ENCODE measurements at places on chromosomes 12 and 14.
A peak's percentile ranks its signal among the peaks of the same experiment; 100 is the strongest.

DNA sequence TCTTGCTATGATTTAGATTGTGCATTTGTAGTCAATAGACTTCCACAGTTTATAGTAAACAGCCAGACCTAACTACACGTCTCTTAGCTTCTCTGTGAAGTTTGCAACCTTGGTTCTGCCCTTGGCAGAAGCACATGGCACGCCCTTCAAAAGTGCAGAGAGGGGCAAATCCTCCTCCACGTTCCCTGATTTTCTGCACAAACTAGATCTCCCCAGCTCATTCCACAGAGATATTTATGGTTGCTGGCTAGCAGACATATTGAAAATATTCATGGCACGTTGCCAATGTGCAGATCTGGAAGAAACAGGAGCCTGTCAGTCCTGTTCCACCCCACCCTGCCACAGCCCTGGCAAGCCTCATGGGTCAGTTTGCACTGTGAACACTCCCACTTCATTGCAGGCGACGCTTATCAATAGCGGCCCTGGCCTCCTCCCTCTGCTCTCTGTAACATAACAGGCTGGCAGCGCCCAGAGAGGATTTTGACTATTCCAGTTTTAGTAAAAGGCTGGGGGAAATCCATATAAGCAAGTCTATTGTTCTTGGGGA is 6.5 kb upstream of the LGALS3 start:
- peak; percentile 14 for DNase-seq

- DNase-seq, result no peak
These were observed 37.1 kb downstream of the LRRK2 start for GRCh38 chr12:40261937-40262336.

GRCh38 chr14:56149995-56150394 is 31.8 kb downstream of the PELI2 start:
- DNase-seq, result no peak

DNA sequence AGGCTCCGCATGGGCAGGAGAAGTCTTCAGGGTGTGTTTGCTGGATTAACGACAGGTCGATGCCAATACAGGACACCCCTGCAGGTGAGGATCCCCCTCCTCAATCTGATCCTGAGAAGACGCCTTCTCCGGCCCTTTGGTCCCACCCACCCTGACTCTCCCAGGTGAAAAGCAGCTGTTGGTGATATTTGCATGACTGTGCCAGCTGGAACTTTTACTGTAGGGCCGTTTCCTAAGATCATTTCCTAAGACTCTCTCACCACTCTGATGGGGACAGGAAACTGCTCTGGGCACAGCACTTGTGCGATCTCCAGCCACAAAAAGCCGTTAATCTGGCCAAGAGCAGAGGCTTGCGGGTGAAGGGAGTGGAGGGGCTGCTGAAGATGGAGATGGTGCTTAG is 16.8 kb upstream of the EIF5 start:
- peak; percentile 92 for DNase-seq

- DNase-seq, result peak; percentile 43
These were observed 117.6 kb upstream of the TMCC3 start for GRCh38 chr12:94767956-94768355.

- no peak for DNase-seq
These were observed 493.6 kb downstream of the PCNX1 start for GRCh38 chr14:71400871-71401321.

- no peak for DNase-seq
These were observed 9.7 kb upstream of the HCAR1 start for GRCh38 chr12:122740351-122740750.

GRCh38 chr14:24332268-24332993 is 2.4 kb downstream of the ADCY4 start:
- DNase-seq, result peak; percentile 35

DNA sequence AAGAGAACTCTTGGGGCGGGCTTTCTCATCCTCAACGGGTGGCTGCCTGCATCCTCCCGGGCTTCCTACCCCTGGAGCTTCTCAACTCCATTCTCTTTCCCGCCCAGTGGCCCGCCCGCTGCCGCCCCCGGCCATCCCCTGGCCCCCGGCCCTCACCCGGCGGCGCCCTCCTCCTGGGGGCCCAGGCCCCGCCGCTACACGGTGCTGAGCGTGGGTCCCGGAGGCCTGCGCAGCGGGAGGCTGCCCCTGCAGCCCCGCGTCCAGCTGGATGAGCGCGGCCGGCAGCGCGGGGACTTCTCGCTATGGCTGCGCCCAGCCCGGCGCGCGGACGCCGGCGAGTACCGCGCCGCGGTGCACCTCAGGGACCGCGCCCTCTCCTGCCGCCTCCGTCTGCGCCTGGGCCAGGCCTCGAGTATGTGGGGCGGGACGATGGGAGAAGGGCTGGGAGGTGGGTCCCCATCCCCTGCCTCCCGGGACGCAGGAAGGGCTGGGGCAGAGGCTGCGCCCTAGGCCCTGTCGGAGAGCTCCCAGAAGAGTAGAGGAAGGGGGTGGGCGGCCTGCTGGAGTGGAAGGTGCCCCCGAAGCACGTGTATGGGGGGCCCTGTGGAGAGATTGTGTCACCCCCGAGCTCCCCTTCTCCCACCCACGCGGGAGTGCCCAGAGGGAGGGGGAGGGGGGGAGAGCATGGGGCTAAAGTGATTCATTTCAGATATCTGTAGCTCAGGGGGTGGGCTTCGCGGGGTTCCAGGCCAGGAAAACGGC is 1.5 kb downstream of the LAG3 start:
- peak; percentile 4 for DNase-seq

GRCh38 chr12:10661338-10661737 is 12.5 kb downstream of the STYK1 start:
- no peak for DNase-seq

- no peak for DNase-seq
These were observed 195.0 kb downstream of the PHLDA1 start for GRCh38 chr12:75836533-75836932.

GRCh38 chr12:20011200-20011599 is 357.1 kb upstream of the PDE3A start:
- no peak for DNase-seq

DNA sequence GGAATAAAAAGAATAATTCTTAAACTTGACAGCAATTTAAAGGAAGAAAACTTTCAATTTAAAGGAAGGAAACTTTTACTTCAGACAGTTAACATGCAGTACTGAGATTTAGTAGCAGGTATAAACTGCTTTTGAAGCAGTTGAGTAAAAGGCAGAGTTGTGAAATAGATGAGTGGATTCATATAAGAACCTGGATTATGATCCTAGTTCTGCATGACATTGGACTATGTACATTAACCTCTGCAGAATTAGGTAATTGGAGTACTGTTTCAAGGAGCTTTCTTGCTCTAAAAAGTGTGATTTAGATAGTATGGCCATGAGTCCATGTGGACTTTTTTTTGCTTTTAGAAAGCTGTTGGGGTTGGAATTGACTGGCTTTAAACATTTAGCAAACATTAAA is 29.7 kb downstream of the ATP2A2 start:
- DNase-seq, result no peak

DNA sequence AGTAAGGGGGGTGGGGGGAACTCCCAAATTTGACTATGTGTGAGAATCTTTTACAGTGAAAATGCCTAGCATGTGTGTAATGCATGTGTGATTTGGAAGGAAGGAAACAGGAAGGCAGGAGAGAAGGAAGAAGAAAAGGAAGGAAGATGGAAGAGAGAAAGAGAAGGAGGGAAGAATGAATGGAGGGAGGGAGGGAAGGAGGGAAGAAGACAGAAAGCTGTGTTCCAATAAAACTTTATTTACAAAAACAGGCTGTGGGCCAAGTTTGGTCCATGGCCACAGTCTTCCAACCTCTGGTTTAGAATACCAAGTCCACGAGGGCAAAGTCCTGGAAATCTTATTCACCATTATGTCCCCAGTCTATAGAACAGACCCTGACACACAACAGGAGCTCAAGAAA is 278.9 kb downstream of the KSR2 start:
- DNase-seq, result no peak

DNA sequence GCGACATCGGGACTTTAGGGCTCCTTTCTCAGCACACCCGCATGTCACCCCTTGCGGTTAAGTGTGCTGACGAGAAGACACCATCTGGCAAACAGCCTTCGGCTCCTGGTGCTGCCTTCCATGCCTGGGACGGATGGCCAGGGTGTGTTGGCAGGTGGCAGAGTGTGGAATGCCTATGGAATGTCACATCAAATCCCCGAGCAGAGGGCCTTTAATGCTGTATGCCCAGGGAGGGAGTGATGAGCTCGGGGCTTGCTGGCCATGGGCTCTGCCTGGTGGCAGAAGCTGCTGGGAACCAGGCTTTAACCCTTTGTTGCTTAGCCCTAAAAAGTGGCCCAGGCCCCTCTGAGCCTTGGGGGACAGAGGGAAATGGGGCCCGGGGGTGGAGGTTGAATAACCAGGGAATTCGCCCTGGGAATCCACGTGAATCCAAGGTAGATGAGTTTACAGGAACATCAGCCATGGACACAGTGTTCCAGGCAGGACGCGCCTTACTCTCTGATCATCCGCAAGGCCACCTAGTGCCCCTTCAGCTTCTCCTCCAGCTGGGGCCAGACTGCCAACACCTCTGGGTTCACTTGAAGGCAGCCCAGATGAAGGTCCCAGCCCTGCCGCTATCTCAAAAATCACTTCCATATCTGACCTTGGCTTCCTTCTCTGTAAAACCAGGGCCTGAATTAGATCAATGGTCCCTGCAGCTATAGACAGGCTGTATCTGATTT is 17.4 kb downstream of the FAM181A start:
- no peak for DNase-seq

- no peak for DNase-seq
These were observed 68.4 kb downstream of the GALNT16 start for GRCh38 chr14:69328317-69328716.

DNA sequence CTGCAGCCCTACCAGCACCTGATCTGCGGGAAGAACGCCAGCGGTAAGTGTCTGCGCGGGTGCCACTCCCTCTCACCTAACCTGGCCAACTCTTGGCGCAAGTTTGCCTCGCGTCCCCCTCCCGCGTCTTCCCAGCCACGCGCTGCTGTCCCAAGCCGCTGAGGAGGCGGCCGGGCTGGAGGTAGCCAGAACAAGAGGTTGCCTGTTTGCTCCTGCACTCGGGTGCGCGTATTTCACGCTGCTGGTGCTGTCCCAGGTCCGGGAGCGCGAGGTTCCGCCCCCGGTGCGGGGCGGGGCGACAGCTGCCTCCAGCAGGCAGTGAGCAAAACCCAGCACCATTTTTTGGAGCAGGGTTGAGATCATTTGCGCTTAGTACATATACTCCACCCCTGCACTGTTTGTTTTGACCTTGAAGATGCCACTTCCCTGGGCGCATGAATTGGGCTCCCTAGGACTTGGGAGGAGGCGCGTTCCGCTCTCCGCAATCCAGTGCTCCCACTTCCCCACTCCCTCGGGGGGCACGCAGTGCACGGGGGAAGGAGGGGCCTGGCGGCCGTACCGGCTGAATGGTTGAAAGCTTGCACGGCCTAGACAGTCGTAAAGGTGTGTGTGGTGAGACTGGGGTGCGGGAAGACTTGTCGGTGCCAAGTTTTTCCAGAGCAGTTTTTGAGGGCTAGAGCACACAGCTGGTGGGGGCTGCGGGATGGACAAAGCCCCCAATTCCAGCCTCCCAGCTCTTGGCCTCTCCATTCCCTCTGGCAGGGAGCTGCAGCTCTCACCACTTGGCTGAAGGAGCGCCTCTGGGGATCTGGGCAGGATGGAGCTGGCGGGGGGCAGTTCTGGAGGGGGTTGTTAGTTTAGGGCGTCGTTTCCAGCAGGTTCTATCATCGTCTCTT is 226.9 kb upstream of the CRY1 start:
- DNase-seq, result no peak

- peak; percentile 42 for DNase-seq
These were observed 60.7 kb downstream of the SLC6A12 start for GRCh38 chr12:153080-153746.

GRCh38 chr12:14824012-14824634 is 10.1 kb upstream of the SMCO3 start:
- no peak for DNase-seq

DNA sequence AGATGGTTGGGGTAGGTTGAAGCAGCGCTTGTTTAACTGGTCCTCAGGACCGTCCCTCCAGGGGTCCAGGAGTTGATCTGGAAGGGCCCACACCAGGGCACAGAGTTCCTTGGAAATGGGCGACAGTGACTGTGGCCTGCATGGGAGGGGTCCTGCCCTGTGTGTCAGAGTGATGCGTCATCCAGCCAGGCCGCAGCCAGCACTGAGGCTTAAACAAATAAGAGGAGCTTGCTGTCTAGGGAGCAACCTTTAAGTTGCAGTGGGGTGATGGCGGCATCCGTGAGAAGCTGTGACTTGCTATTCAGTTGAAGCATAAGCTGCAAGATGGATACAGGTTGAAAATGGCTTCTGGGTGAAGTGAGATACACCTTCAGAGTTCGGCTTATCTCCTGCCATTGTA is 20.2 kb downstream of the DCAF4 start:
- no peak for DNase-seq

DNA sequence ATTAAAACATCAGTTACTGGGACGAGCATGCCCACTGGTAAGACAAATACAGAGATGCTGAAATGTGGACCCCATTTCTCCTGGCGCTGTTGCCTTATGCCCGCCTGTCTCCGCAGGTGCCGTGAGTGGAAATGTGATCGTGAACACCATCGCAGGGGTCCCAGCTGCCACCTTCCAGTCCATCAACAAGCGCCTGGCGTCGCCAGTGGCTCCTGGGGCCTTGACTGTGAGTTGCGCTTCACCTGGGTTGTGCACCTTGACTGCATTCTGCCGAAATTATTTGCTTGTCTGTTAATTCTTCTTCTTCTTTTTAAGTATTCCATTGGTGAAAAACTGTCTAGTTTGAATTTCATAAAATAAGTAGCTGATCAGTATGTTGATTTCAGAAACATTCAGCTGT is 89.1 kb downstream of the DDX51 start:
- DNase-seq, result no peak

DNA sequence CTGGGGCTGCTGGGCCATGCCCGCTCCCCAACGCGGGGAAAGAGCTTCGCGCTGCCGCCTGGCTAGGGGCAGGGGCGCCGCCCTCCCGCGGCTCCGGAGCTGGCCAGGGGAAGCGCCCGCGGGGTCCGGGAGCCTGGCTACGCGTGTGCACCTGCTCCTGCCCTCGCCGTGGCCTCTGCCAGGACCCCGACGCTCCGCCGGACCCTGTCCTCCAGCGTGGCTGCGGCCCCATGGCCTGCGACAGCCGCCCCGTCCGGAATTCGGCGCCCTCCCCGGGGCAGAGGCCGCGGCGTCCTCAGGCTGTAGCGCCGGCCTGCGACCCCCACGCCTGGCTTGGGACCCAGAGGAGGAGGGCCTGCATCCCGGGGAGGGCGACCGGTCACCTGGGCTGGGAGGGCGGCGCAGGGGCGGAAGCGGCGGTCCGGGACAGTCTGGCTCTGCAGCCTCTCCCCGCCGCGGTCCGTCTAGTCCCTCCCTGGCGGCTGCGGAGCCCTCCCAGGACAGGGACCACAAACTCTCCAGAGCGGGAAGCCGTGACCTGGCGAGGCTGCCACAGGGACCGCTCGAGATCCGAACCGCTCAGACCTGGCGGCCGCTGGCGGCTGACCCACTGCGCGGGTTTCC is 85.6 kb downstream of the ALG10 start:
- no peak for DNase-seq

DNA sequence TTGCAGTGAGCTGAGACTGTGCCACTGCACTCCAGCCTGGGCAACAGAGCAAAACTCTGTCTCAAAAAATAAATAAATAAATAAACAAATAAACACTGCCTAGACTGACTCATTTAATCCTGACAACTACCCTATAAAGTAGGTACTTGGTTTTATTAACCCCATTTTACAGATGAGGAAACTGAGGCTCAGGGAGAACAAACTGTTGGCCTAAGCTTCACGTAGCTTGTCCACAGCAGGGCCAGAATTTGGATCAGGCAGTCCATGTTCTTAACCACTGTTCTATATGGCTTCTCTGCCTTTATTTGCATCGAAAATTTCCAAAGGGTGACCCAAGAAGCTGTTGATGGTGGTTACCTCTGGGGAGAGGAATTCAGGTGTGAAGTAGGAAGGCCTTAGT is 5.7 kb upstream of the POP5 start:
- DNase-seq, result no peak

GRCh38 chr12:105831372-105831771 is 307.4 kb downstream of the NUAK1 start:
- no peak for DNase-seq

Data from NCI-H526 treated with DMSO at 0.1 percent for 48 hours (cell line).